Kidney (tissue), 22 donors: ENCODE measurements at places on chromosomes 6 and 20. TPM values are rescaled to one million over a fixed set of nuclear protein-coding genes. Genes with fewer than 3 reads are reported as not detected.

DNA sequence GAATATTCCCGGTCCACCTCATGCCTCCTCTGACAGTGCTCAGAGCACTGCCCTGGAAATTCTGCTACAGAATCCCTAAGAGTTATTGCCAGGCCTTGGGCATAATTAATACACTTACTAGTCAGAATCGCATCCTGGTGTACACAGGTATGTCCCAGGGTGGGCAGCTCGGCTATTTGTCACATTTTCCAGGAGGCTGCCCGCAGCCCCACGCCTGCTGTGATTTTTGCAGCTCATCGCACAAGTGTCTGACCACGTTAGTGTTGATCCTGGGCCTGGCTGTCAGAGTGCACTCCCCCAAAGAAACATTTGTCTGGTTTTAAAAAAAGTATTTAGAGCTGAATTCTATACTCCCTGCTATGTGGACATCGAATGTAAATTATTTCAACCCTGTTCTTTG, 105.4 kb downstream of the CD83 start:
- H3K27ac ChIP-seq: no peak overlapping the region
- H3K4me3 ChIP-seq: no peak overlapping the region
- no peaks in the 10 kb centered on the region for H3K36me3 ChIP-seq
- H3K4me1 ChIP-seq: no peaks in the 10 kb centered on the region
- no peaks in the 10 kb centered on the region for H3K27me3 ChIP-seq

- no peaks in the 10 kb centered on the region for H3K27me3 ChIP-seq
- H3K27ac ChIP-seq: no peak overlapping the region
- no peaks in the 10 kb centered on the region for H3K4me1 ChIP-seq
- no peak overlapping the region for H3K4me3 ChIP-seq
These were observed 109.3 kb downstream of the DNAH8 start for GRCh38 chr6:38824243-38824894.

DNA sequence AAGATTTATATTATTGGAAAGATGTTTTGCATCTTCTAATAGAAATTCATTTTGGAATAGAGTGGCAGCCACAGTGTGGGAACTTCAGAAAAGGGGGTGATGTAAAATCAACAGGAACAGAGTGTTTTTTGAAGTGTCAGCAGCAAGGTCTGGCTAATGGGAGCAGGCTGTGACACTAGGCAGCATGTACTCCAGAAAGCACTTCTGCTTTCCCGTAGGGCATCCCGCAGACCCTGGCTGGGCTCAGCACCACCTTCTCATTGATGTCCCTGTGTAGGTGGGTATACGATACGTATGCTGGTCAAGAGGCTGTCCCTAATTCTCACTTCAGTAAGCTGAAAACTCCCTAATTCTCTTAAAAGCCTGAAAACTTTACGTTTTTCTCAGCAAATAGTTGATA, 74.7 kb downstream of the EYA4 start:
- H3K27ac ChIP-seq: no peak overlapping the region
- no peaks in the 10 kb centered on the region for H3K4me1 ChIP-seq
- H3K36me3 ChIP-seq: no peaks in the 10 kb centered on the region

GRCh38 chr6:31172973-31173384, 2.5 kb upstream of the POU5F1 start:
- no peak overlapping the region for H3K4me3 ChIP-seq
- H3K36me3 ChIP-seq: no peaks in the 10 kb centered on the region
- H3K4me1 ChIP-seq: peaks cover 20% of the 10 kb centered on the region
- no peak overlapping the region for H3K27ac ChIP-seq

DNA sequence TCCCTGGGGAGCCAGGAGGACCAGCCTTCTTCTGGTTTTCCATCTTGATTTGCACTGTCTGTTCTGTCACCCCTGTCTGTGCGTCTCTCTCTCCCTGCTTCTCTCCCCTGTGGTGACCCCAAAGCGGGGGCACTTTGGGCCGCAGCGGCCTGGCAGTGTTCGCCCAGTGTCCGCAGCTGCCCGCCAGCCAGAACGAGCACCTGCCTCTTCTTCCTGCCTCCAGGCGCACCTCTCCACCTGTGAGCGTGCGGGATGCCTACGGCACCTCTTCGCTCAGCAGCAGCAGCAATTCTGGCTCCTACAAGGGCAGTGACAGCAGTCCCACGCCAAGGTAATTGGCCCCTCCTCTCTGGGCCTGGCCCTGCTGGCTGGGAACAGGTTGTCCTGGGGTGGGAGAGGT, 30.8 kb downstream of the SNPH start:
- no peak for DNase-seq
- no peak overlapping the region for H3K27ac ChIP-seq
- no peaks in the 10 kb centered on the region for H3K27me3 ChIP-seq
- no peaks in the 10 kb centered on the region for H3K36me3 ChIP-seq
- H3K4me3 ChIP-seq: no peak overlapping the region

DNA sequence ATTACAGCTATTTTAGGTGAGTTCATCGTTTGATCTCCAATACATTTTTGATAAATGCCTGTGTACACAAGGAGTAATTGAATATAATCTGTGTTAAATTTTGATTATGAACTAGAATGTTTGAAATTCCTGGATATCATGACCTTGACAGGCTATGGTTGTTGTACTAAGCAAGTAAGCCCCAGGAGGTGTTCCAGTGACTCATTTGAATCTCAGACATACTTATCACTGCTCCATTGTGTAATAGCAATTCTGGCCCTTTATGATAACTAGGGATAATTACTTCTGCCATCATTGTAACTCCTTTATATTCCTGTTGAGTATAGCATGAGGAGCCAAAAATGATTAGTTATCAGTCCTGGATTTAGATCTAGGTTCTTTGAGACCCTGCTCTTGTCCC, 1424.6 kb upstream of the ADGRB3 start:
- H3K36me3 ChIP-seq: no peaks in the 10 kb centered on the region
- H3K27ac ChIP-seq: no peak overlapping the region
- no peak overlapping the region for H3K4me3 ChIP-seq
- no peak for DNase-seq

- no peaks in the 10 kb centered on the region for H3K27me3 ChIP-seq
- H3K4me3 ChIP-seq: no peak overlapping the region
- peaks cover 5% of the 10 kb centered on the region for H3K4me1 ChIP-seq
- H3K27ac ChIP-seq: no peak overlapping the region
- peaks cover 16% of the 10 kb centered on the region for H3K36me3 ChIP-seq
These were observed 20.4 kb downstream of the SERINC3 start for GRCh38 chr20:44501448-44501847.

- H3K36me3 ChIP-seq: no peaks in the 10 kb centered on the region
- no peak overlapping the region for H3K27ac ChIP-seq
- H3K4me1 ChIP-seq: no peaks in the 10 kb centered on the region
- H3K4me3 ChIP-seq: no peak overlapping the region
- DNase-seq: no peak
These were observed 1.2 kb upstream of the NOL4L start for GRCh38 chr20:32586291-32586690.

GRCh38 chr6:156425359-156426020, 351.7 kb upstream of the ARID1B start:
- DNase-seq: no peak
- no peaks in the 10 kb centered on the region for H3K36me3 ChIP-seq
- no peaks in the 10 kb centered on the region for H3K27me3 ChIP-seq
- no peak overlapping the region for H3K27ac ChIP-seq
- no peaks in the 10 kb centered on the region for H3K4me1 ChIP-seq

- no peak overlapping the region for H3K4me3 ChIP-seq
- DNase-seq: no peak
- H3K36me3 ChIP-seq: no peaks in the 10 kb centered on the region
- H3K27ac ChIP-seq: no peak overlapping the region
These were observed 107.6 kb upstream of the KHDRBS2 start for GRCh38 chr6:62393608-62394007.

- H3K27ac ChIP-seq: no peak overlapping the region
- no peaks in the 10 kb centered on the region for H3K36me3 ChIP-seq
- no peak for DNase-seq
- H3K27me3 ChIP-seq: no peaks in the 10 kb centered on the region
- peaks cover 5% of the 10 kb centered on the region for H3K4me1 ChIP-seq
These were observed 48.0 kb upstream of the BCAS1 start for GRCh38 chr20:54118220-54119001.

- H3K4me3 ChIP-seq: no peak overlapping the region
- H3K27me3 ChIP-seq: no peaks in the 10 kb centered on the region
- H3K4me1 ChIP-seq: no peaks in the 10 kb centered on the region
These were observed 1760.2 kb upstream of the DEFB115 start for GRCh38 chr20:29497261-29497671.

- no peak overlapping the region for H3K27ac ChIP-seq
- H3K4me1 ChIP-seq: no peaks in the 10 kb centered on the region
- H3K36me3 ChIP-seq: no peaks in the 10 kb centered on the region
- no peak for DNase-seq
- H3K4me3 ChIP-seq: no peak overlapping the region
These were observed 137.3 kb downstream of the ADAT2 start for GRCh38 chr6:143313163-143313562.

DNA sequence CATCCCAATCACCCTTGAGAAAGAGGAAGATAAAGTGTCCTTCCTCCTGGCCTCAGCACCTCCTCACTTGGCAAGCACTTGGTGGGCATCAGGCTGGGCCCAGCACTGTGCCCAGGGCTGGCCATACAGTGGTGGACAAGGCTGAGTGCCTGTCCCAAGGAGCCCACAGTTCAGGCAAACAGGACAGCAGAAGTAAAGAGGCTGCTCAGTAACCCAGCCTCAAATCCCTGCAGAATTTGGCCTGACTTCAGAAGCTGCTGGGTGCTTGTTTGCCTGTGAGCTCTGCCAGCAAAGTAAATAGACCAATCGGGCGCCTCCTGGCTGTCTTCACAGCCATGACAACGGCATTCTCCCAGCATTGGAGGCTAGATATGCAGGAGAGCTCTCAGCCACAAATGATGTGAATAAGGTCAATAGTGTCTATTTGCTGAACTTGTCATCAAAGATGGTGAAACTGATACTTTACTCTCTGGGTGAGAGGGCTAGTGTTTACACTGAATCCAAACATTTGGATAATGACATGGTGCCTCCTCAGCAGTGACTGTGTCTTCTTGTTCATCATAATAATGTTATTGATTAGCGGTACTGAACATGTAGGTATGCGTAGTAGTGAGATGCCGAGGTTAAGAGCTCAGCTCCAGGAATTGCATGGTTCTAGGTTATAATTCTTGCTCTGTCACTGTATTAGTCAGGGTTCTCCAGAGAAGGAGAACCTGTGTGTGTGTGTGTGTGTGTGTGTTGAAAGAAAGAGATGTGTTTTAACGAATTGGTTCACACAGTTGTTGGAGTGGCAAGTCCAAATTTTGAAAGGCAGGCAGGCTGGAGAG, 36.9 kb upstream of the FANCE start:
- H3K27me3 ChIP-seq: no peaks in the 10 kb centered on the region
- H3K27ac ChIP-seq: no peak overlapping the region
- H3K4me1 ChIP-seq: no peaks in the 10 kb centered on the region
- DNase-seq: peak; percentile 82
- H3K36me3 ChIP-seq: no peaks in the 10 kb centered on the region

- no peaks in the 10 kb centered on the region for H3K4me1 ChIP-seq
- no peaks in the 10 kb centered on the region for H3K27me3 ChIP-seq
These were observed 138.6 kb upstream of the MARCKS start for GRCh38 chr6:113718588-113718987.

DNA sequence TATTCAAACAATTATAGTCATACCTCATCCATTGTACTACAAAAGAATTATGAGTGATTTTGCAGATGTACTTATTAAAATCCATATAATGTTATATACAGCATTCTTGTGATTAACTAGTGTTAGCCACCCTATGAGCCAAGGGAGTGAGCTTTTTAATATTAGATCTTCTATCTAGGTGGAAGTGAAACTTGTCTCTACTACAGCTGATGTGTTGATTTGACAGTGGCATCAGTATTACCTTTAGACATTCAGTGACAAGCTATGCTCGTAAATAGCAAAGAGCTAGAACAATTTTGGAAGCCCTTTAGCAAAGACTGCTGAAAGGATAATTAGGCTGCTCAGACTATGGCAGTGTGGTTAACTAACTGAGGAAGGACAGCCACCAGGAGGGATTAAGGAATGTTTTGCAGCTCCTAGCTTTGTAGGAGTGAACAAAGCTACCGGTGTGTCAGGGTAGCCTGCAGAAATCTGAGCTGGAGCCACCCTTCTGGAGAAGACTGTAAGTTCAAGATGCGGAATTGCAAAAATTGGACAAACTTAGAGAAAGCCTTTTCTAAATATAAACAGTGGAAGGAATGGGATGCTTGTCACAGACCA, 73.7 kb downstream of the AFG1L start:
- no peak for DNase-seq
- no peaks in the 10 kb centered on the region for H3K27me3 ChIP-seq
- no peak overlapping the region for H3K27ac ChIP-seq
- H3K36me3 ChIP-seq: no peaks in the 10 kb centered on the region
- no peak overlapping the region for H3K4me3 ChIP-seq

DNA sequence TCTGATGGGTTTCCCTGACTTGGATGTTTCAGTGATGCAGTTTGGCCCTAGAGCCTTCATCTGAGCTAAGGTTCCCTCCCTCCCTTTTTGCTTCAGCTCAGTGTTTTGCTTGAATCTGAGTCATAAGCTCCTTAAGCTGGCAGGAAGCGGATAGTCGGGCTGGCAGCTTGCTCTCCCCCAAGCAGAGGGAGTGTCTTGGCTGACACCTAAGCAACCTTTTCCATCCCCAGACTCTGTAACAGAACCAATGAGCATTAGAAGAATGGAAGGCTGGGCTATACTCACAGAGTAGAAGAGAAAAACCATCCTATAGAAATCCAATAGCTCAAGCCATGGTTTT, 98.3 kb downstream of the HAO1 start:
- no peaks in the 10 kb centered on the region for H3K27me3 ChIP-seq
- H3K27ac ChIP-seq: no peak overlapping the region
- no peaks in the 10 kb centered on the region for H3K4me1 ChIP-seq
- H3K4me3 ChIP-seq: no peak overlapping the region

DNA sequence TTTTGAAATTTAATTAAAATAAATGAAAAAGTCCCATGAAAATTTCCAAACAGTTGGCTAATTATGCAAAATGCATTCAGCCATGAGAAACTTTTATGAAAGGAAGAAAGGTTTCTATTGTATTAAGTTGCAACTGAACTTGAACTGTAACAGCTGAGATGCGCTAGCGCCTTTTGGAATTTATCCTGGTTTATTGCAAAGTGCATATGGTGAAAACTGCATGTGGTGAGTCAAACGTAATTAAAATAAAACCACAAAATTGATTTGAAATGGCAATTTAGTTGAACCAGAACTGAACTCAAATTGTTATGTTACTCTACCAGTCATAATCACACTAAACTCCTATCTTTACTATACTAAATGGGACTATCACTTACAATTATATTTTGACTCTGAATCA, 46.4 kb upstream of the COL21A1 start:
- peak; percentile 16 for DNase-seq
- H3K27ac ChIP-seq: no peak overlapping the region
- no peaks in the 10 kb centered on the region for H3K36me3 ChIP-seq
- no peaks in the 10 kb centered on the region for H3K4me1 ChIP-seq
- H3K27me3 ChIP-seq: no peaks in the 10 kb centered on the region

Gene RIPPLY2
- polyA plus RNA-seq: not detected

Gene SLC17A2
- polyA plus RNA-seq: 0.54 TPM

Gene CCDC170
- 0.34 TPM for polyA plus RNA-seq

Gene HEY2
- polyA plus RNA-seq: 4.2 TPM

Gene RARS2
- polyA plus RNA-seq: 23.4 TPM

Gene TAAR8
- not detected for polyA plus RNA-seq

Gene METTL24
- 1.4 TPM for polyA plus RNA-seq
